Left lung (tissue), 14 donors: ENCODE measurements at places on chromosomes 2 and 18.

- no peak for DNase-seq
Measured at GRCh38 chr2:33616873-33617272, 17.8 kb upstream of the FAM98A start.

DNA sequence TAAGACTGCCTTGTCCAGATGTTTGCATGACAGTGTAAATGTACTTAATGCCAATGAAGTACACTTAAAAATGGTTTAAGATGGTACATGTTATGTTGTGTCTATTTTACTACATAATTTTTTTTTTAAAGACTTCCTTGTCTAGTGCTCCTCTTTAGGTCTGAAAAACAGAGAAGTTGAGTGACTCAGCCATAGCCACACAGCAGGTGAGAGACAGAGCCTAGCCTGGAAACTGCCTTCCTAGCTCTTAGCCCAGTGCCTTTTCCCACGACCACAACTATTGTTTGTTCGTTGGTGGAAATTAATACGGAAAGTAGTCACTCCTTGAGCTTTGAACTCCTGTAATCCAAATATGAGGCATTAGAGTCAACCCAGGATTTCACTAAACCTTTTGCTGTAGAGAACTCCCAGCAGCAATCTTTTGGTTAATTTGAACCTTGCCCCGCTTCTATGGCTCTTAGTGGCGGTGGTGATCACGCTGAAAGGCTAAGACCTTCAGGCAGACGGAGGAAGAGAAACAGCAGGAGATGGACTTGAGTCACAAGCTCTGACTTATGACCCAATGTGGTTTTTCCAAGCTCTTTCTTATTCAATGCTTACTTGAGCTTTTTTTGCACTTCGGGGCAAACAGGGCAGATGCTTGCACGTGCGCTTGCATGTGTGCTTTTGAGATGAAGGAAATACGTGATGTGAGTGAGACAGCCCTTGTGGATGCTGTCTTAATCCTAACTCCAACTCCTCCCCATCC, 21.2 kb downstream of the TRIB2 start:
- no peak for DNase-seq

GRCh38 chr18:32310774-32311173, 120.9 kb downstream of the MEP1B start:
- no peak for DNase-seq

- peak; percentile 83 for DNase-seq
Measured at GRCh38 chr2:237072067-237072931, 13.4 kb upstream of the COPS8 start.
